Muscle of back (tissue), 13 donors: ENCODE measurements at places on chromosomes 1 and 21. TPM values are rescaled to one million over a fixed set of nuclear protein-coding genes. Genes with fewer than 3 reads are reported as not detected.

DNA sequence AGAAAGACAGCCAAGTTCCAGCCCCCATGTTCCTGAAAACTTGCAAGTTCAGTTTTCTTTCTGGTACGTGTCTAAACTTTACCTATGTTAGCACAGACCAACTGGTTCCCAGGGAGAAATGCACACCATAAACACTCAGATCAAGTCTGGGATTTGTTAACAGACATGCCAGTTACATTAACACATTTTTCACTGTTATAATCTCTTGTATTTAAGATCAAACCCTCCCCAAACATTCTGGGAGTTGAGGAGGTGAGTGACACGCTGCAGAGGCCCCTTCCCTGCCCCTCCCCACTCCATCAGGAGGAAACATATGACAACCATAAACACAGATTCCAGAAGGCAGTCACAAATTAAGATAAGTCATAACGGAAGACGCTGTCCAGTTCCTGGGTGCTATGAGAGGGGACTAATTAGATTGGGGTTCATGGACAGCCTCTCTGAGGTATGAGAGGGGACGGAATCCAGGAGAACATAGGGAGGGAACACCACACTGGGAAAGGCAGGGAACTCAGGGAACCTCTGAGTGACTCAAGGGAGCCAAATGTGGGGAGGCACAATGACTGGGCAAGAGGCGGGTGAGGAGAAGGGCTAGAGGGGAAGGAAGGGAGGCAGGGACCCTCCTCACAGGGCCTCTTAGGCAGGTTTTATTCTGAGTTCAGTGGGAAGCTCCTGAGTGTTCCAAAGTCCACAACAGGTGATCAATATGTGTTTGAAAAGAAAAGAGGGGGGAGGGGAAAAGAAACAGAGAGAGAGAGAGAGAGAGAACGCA, 25.0 kb downstream of the DUSP10 start:
- DNase-seq: no peak

DNA sequence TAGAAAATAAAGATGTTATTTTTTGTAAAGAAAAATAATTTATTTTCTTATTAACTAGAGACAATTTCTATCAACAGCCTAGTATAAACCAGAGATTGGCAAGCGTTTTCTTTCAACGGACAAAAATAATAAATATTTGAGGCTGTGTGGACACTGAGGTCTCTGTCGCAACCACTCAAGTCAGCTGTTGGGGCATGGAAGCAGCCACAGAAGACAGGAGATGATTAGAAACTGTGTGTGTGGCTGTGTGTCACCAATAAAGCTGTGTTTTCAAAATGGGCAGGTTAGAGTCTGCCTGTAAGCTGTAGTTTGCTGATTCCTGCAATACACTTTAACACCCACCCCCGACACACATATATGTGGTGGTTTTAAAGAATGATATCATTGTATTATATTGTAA, 200.6 kb upstream of the HMCN1 start:
- no peak for DNase-seq

DNA sequence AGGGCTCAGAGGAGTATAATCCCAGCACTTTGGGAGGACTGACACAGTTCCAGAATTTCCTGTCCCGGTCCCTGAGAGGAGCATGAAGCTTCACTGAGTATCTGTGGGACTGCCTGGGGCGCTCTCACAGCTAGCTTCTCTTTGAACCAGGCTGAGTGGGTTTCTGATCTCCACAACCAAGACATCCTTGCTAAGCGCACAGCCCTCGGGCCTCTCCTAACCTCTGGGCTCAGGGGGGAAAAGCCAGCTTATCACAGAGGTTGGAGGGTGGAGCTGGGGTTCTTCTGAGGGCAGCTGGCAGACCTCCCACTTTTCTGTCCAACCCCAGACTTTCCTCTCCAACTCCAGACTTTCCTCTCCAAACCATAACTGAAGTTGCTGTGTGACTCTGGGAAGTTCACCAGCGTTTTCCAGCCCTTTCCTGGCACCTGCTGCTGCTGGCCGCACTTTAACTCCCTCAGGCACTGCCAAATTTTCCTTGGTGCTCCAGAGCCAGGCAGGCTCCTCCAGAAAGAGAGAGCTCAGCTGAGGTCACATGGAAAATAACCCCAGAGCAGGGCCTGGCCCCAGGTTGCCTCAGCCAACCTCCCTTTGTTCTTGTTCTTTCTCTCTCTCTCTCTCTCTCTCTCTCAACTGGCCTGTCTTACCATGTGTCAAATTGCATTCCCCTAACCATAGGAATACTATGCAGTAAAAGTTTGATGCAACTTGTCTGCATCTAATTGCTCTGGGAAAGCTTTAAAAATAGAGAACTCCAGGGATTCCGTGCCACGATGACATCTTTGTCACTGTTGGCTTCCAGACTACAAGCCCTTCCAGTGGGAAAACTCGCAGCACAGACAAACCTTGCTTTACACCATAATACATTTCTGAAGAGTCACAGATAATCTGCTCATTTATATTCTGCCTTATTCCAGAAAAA, 49.5 kb downstream of the OLFML2B start:
- peak; percentile 63 for DNase-seq

Gene RIIAD1
- 0.95 TPM for polyA plus RNA-seq

Gene SEC16B
- 11.2 TPM for polyA plus RNA-seq

- no peak for DNase-seq
These were observed 2.0 kb downstream of the PRMT6 start for GRCh38 chr1:107058245-107059032.
